ENCODE measurements at places on chromosomes 13 and 19. TPM values are rescaled to one million over a fixed set of nuclear protein-coding genes. Genes with fewer than 3 reads are reported as not detected.

Gene SLC10A2
- not detected for total RNA-seq

Gene ZNF331
- total RNA-seq = 19.9 TPM

Gene SMIM24
- not detected for total RNA-seq

Gene EFNA2
- total RNA-seq = not detected

Gene FAM216B
- total RNA-seq = not detected

Gene SLC35E1
- total RNA-seq = 57.7 TPM

Gene TUBB4A
- total RNA-seq = 2.5 TPM

- no peak for DNase-seq
Observed at GRCh38 chr13:66853564-66853963, 376.6 kb downstream of the PCDH9 start.

DNA sequence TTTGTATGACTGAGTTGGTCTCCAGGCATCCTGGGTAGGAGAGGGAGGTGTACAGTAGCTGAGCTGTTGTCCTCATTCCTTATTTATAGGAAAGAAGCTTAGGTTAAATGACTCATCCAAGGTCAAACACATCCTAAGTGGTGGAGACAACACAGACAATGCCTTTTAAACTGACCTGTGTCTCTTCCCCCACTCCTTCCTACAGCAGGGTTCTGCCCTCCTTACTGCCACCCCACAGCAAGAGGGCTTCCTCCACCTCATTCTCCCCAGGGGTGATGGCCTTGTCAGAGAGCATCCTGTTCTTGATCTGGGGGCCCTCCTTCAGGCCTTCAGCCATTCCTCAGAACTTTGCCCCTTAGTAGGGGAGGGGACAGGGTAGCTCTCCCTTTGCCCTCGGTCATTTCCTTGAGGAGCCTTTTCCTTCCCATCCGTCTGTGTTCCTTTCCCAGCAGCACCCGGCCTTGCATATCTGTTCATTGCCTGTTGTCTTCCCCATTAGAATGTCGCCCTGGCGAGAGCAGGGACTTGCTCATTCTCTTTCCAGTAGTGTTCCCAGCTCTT is 48.2 kb upstream of the GPI start:
- no peak for DNase-seq

- no peak for DNase-seq
Observed at GRCh38 chr13:113882267-113882630, 18.4 kb upstream of the GAS6 start.

- DNase-seq = no peak
Observed at GRCh38 chr19:6217752-6218334, 61.9 kb downstream of the MLLT1 start.

GRCh38 chr19:46390866-46391265 is 22.5 kb downstream of the CCDC8 start:
- no peak for DNase-seq

- DNase-seq = no peak
Observed at GRCh38 chr19:5456130-5456840, 1.1 kb downstream of the ZNRF4 start.

DNA sequence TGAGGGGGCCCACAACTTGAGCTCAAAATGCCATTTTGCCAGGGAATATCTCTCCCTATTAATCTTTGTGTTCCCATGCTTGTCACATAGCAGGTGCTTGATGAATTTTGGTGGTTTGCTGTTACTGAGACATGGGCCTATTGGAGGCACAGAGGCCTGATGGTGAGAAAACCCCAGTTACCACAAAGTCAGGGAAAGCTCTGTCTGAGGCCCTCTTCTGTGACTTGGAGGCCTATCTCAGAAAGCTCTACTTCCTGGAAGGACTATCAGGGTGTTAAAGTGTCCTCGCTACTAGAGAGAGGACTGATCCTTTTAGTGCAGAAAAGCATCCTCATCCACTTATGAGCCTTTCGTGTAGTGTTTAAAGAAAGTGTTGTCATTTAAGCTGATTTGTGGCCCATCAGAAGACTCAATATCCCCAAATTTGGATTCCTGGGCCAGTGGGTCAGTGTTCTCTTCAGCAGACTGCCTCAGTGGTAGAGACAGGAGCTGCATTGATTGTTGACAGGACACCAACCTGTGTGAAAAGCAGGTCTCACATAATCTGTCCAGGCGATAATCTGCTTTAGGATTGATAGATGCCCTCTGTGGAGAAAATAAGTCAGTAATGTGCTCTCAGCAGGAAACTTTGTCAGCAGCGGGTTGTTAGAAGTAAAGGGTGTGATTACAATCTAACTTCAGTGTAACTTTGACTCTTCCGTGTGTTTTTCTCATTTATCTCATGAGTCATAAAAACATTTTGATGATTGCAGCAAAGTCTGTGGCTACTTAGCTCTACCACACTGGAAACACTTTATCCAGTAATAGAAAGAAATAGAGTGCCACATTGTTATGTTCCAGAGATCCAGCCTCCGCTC is 121.0 kb downstream of the AKAP11 start:
- DNase-seq = peak; percentile 66
